PC-9 (cell line): ENCODE measurements at places on chromosomes 16 and 17. TPM values are rescaled to one million over a fixed set of nuclear protein-coding genes. Genes with fewer than 3 reads are reported as not detected.

Gene ADGRG1
- 105 and 131 TPM in 2 replicates for total RNA-seq

Gene SLFN13
- total RNA-seq: 22.1 and 38.5 TPM in 2 replicates

Gene BCL6B
- total RNA-seq: 0.28 and 0.48 TPM in 2 replicates

DNA sequence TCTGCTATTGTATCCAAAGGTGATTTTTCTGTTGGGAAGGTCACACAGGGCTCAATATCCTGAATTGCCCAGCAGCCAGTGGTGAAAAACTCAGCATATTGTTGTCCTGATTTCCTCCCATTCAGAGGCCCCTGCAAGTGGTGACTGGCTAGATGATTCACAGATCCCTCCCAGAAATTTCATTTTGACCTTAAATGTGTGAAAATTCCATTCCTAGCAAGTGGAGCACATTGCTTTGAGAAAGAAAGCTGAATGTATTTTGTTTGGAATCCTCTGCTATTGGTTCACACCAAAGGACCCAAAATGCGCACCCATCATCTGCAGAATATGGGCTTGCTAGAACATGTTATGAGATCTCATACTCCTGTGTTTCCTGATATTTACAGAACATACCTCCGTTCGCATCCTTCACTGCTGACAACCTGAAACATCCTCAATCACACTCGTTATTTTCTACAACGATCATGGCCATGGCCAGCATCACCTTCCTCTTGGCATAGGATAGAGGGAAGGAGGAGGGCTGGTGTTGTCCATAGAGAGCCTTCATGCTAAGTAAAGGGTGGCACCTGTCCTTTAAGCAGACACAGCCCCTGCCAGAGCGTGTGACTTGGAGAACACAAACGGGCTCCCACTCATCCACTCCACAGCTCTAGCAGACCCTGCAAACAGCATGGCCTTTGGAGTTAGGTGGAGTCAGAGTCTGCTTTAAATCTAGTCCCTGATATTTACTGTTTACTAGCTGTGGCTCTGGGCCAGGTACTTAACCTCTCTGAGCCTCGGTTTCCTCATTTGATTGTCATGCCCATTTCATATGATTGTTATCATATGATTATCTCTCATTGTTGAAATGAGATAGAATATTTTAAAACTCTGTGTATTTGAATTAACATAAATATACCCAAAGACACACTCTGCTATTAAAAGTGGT is 30.4 kb upstream of the NFAT5 start:
- no peak overlapping the region for H3K27ac ChIP-seq
- 0 out of 2 replicates have a peak, but pooled peaks cover 4% of the 10 kb centered on the region for H3K36me3 ChIP-seq
- no peaks in the 10 kb centered on the region for H3K27me3 ChIP-seq
- peaks cover 32% of the 10 kb centered on the region for H3K4me1 ChIP-seq

GRCh38 chr16:9090101-9090959 is 1.1 kb upstream of the HAPSTR1 start:
- H3K4me3 ChIP-seq: peak overlapping the region; percentile 96
- no peak for DNase-seq
- H3K4me1 ChIP-seq: peaks cover 16% of the 10 kb centered on the region

- no peaks in the 10 kb centered on the region for H3K4me1 ChIP-seq
- DNase-seq: no peak
Measured at GRCh38 chr17:19021622-19022083, 17.1 kb upstream of the FAM83G start.

DNA sequence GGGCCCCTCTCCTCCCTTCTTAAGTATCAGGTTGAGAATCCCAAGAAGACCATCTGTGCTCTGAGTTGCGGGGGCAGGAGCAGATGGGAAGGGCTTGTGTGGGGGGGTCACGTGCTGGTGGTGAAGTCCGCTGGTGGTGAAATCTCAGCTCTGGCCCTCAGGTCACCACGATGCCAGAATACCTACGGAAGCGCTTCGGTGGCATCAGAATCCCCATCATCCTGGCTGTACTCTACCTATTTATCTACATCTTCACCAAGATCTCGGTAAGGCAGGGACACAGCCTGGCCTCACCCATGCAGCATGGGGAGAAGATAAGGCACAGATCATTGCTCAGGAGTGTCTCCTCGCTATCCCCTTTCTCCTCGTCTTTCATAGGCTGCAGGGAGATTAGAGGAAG is 29.7 kb downstream of the SLC5A11 start:
- no peak for DNase-seq
- no peak overlapping the region for H3K27ac ChIP-seq
- H3K27me3 ChIP-seq: no peaks in the 10 kb centered on the region
- no peaks in the 10 kb centered on the region for H3K4me1 ChIP-seq

GRCh38 chr17:81247339-81247990 is 8.3 kb downstream of the NDUFAF8 start:
- no peak overlapping the region for H3K27ac ChIP-seq
- no peaks in the 10 kb centered on the region for H3K36me3 ChIP-seq
- H3K4me3 ChIP-seq: no peak overlapping the region
- H3K4me1 ChIP-seq: no peaks in the 10 kb centered on the region

- DNase-seq: no peak
- no peak overlapping the region for H3K4me3 ChIP-seq
- no peaks in the 10 kb centered on the region for H3K4me1 ChIP-seq
- no peaks in the 10 kb centered on the region for H3K36me3 ChIP-seq
- H3K27me3 ChIP-seq: no peaks in the 10 kb centered on the region
Measured at GRCh38 chr16:74830648-74831047, 56.0 kb upstream of the FA2H start.

GRCh38 chr17:82640036-82640435 is 8.2 kb downstream of the WDR45B start:
- DNase-seq: no peak
- H3K4me3 ChIP-seq: no peak overlapping the region
- no peak overlapping the region for H3K27ac ChIP-seq
- no peaks in the 10 kb centered on the region for H3K27me3 ChIP-seq
- no peaks in the 10 kb centered on the region for H3K36me3 ChIP-seq

- H3K27ac ChIP-seq: no peak overlapping the region
- H3K4me1 ChIP-seq: no peaks in the 10 kb centered on the region
- no peak overlapping the region for H3K4me3 ChIP-seq
Measured at GRCh38 chr16:4597174-4597573, 17.5 kb downstream of the UBALD1 start.

DNA sequence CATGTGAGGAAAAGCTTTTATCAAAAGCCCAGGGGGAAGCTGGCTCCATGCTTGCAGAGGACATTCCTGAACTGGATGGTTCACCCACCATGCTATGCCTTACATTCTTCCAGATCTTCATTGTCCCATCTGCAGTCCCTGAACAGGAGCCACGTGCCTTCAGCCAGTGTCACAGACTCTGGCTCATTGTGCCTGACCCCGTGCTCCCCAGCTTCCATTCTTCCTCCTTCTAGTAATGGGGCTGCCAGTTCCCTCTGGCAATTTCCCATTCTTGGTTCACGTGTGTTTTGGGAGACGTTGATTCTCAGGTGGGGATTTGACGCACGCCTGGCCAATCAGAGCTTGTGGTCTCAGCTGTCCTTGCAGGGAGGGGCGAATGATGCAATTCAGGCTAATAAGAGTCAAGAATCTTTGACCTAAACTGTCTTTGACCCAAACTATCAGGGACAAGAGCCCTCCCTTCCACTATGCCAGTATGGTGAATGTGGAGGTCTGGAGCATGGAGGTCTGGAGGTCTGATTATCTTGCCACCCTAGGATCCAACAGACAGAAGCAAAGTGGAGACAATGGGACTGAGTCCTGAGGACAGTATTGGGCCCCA is 52.7 kb downstream of the IRX6 start:
- H3K4me1 ChIP-seq: no peaks in the 10 kb centered on the region
- DNase-seq: no peak
- H3K36me3 ChIP-seq: no peaks in the 10 kb centered on the region

- H3K4me3 ChIP-seq: no peak overlapping the region
- no peaks in the 10 kb centered on the region for H3K4me1 ChIP-seq
- no peaks in the 10 kb centered on the region for H3K36me3 ChIP-seq
Measured at GRCh38 chr17:8599351-8600011, 31.0 kb downstream of the MYH10 start.

- no peak overlapping the region for H3K4me3 ChIP-seq
- peak overlapping the region; percentile 58 for H3K27ac ChIP-seq
- peak; percentile 10 for DNase-seq
- no peaks in the 10 kb centered on the region for H3K27me3 ChIP-seq
- H3K4me1 ChIP-seq: peaks cover 20% of the 10 kb centered on the region
Measured at GRCh38 chr16:48462106-48462740, 77.0 kb upstream of the SIAH1 start.

DNA sequence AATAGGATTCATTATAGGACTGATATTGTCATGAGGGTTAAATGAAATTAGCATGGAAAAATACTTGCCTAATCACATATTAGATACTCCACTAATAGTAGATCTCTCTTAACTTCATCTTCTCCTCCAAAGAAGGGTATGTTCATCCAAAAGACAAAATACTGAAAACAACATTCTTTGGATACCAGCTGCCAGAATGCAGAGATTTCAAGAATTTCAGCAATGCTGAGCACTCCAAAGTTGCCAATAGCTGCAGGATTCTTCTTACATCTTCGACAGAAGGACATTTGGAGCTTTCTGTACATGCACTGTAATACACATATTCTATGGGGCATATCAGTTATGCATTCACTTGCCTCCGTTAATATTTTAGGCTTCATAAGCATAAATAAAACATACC is 436.5 kb downstream of the HAPSTR1 start:
- no peak overlapping the region for H3K4me3 ChIP-seq
- H3K4me1 ChIP-seq: no peaks in the 10 kb centered on the region
- peaks cover 23% of the 10 kb centered on the region; the same call in 1 of the 2 replicates for H3K27me3 ChIP-seq
- DNase-seq: no peak
- no peak overlapping the region for H3K27ac ChIP-seq

DNA sequence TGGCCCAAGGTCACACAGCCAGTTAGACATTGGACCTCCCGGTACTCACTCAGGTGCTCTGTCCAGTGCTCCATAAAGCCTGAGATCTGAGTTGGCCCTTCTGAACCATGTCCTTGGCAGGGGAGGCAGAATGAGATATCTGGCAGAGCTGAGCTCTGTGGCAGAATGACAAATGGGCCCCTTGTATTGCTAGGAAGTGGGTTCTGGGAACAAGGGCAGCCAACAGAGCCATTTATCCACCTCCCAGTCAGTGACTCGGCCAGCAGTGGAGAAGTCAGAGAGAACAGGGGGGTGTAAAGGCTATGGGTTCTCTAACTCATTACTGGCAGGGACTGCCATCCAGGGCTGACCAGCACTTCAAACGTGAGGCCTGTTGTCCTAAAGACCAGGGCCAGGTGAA is 117.1 kb upstream of the NLRP1 start:
- H3K27me3 ChIP-seq: peaks cover 75% of the 10 kb centered on the region
- no peak overlapping the region for H3K27ac ChIP-seq
- no peaks in the 10 kb centered on the region for H3K4me1 ChIP-seq
- no peak overlapping the region for H3K4me3 ChIP-seq

DNA sequence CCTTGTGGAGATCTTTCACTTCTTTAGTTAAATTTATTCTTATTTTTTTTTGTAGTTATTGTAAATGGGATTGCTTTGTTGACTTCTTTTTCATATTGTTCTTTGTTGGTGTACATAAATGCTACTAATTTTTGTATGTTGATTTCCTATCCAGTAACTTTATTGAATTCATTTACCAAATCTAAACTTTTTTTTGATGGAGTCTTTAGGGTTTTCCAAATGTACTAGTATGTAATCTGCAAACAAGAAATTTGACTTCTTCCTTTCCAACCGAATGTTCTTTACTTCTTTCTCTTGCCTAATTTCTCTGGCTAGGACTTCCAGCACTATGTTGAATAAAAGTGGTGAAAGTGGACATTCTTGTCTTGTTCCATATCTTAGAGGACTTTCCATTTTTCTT is 41.8 kb upstream of the NACA2 start:
- no peaks in the 10 kb centered on the region for H3K36me3 ChIP-seq
- no peak overlapping the region for H3K4me3 ChIP-seq
- H3K27ac ChIP-seq: no peak overlapping the region
- no peaks in the 10 kb centered on the region for H3K27me3 ChIP-seq
- no peak for DNase-seq
- no peaks in the 10 kb centered on the region for H3K4me1 ChIP-seq

DNA sequence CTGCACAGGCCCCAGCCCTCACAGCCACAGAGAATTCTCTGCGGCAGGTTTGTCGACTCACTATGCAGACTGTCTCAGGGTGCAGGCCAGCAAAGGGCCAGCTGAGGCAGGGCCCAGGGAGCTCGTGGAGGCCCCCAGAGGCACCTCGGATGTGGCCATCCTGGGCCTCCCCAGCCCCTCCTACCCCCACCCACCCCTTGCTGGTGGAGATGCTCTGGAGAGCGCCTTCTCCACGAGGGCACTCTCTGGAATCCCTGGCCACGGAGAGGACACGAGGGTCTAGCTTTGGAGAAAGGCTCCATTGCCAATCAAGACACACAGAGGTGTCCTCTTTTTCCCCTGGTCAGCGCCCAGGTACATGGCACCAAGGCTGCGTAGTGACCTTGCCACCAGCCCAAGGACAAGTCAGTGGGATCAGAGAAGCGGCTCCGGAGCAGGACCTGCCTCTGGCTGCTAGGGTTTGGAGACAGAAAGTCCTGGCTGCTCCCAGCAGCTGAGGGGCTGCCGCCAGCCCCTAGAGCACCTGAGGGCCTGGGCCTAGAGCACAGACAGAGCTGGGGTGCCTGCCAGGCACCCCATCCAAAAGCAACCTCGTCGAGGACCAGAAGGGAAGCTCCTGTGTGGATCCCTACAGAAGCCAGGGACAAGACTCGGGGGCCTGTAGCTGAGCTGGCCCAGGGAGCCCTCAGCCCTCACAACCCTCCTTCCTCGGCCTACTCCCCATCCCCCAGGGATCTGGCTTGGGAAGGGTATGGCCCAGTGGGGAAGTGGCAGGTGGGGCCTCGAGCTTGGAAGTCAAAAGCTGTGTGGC is 18.7 kb downstream of the ARL2BP start:
- no peak for DNase-seq
- no peak overlapping the region for H3K27ac ChIP-seq
- H3K4me3 ChIP-seq: no peak overlapping the region
- no peaks in the 10 kb centered on the region for H3K36me3 ChIP-seq
- H3K4me1 ChIP-seq: peaks cover 38% of the 10 kb centered on the region

DNA sequence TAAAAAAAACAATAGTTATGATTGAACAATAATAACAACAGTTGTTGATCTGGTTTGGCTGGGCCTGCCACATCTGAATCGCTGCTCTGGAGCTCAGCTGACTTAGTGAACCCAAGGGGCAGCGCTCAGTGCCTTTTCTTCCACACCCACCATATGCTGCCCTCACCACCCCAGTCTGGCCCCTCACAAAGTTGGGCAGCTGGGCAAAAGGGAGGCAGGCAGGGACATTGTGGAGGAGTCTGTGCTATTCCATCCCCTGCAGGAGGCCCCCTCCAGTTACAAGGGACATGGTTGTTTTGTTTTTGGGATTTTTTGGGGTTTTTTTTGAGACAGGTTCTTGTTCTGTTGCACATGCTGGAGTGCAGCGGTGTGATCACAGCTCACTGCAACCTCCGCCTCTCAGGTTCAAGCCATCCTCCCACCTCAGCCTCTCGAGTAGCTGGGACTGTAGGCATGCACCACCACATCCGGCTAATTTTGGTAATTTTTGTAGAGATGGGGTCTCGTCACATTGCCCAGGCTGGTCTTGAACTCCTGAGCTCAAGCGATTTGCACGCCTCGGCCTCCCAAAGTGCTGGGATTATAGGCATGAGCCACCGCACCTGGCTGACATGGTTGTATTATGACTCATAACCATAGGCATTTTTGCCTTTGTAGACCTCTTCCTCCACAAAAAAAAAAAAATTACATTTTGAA is 8.6 kb upstream of the PECAM1 start:
- H3K4me1 ChIP-seq: peaks cover 57% of the 10 kb centered on the region
- H3K27ac ChIP-seq: no peak overlapping the region
- no peaks in the 10 kb centered on the region for H3K27me3 ChIP-seq
- H3K36me3 ChIP-seq: peaks cover 74% of the 10 kb centered on the region
- no peak overlapping the region for H3K4me3 ChIP-seq
- DNase-seq: peak; percentile 61

GRCh38 chr17:30244853-30245385 is 9.4 kb upstream of the SLC6A4 start:
- no peak for DNase-seq
- no peak overlapping the region for H3K27ac ChIP-seq
- no peak overlapping the region for H3K4me3 ChIP-seq
- no peaks in the 10 kb centered on the region for H3K4me1 ChIP-seq
- H3K36me3 ChIP-seq: no peaks in the 10 kb centered on the region
- no peaks in the 10 kb centered on the region for H3K27me3 ChIP-seq
